ENCODE measurements at places on chromosomes 11 and 22.

- no peak for DNase-seq
Observed at GRCh38 chr11:61922539-61922938, 5.2 kb upstream of the RAB3IL1 start.

DNA sequence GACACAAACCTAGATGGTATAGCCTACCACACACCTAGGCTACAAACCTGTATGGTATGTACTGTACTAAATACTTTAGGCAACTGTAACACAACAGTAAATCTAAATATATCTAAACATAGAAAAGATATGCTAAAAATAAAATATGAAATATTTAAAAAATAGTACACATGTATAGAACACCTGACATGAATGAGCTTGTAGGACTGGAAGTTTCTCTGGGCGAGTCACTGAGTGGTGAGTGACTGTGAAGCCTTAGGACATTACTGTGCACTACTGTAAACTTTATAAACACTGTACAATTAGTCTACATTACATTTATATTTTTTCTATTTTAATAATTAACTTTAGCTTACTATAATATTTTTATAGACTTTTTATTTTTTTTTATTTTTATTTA, 1301.3 kb downstream of the FAM181B start:
- DNase-seq: no peak

- no peak for DNase-seq
Observed at GRCh38 chr22:49906071-49906798, 12.0 kb downstream of the ALG12 start.

DNA sequence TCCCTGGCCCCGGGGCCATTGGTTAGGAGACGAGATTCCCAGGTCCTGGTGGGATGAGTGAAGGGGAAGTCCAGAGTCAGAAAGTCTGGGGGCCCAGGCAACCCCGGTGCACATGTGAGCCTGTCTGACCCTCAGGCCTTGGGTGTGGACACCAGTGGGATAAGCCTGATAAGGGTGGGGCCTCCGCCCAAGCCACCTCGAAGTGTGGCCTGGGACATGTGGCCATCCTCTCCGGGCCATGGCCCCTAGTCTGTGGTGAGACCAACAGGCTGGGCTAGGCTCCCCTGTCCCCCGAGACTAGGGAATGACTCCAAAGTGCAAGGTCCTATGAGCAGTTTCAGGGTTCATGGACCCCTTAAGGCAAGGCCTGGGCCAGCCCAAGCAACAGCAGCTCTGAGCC, 6.3 kb downstream of the CABP7 start:
- DNase-seq: no peak

DNA sequence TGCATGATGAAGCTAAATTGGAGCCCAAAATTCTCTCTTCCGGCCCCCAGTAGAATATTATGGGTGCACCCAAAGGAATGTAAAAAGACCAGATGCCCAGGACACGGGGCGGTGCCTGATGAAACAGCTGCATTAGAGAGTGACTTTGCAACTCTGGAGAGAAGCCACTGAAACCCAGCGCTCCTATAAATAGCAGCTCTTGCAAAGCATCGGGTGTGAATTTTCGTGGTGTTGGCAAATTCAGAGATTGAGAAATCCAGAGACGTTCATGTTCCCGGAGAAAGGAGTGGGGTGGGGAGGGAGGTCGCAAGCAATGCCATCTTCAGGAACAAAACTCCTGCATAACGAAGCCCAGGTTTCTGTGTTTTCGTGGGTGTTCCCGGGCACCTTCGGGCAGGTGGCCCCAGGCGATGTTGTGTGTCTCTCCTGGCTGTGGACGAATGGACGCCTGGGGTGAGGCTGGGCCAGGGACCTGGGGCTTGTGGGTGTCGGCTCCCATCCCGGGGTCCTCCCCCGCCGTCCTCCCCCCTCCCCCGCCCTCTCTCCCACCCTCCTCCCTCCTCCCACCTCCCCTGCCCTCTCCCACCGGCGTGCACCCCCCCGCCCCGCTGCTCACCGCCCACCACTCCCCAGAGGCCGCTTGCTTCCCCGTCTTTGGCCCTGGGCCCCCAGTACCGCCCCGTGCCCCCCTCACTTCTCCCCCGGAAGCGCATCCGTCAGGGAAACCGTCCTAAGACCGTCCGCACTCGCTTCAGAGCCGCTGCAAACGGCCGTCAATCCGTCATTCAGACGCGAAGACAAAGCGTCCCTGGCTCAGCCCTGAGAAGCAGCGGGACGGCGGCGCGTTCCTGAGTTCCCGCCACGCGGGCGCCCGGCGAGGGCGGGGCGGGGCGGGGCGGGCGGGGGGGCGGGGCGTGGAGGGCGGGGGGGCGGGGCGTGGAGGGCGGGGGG, 26.7 kb upstream of the TOLLIP start:
- peak; percentile 25 for DNase-seq

GRCh38 chr11:116312570-116313391, 460.0 kb downstream of the BUD13 start:
- DNase-seq: peak; percentile 36

GRCh38 chr11:16815047-16815767, 76.8 kb downstream of the C11orf58 start:
- no peak for DNase-seq

DNA sequence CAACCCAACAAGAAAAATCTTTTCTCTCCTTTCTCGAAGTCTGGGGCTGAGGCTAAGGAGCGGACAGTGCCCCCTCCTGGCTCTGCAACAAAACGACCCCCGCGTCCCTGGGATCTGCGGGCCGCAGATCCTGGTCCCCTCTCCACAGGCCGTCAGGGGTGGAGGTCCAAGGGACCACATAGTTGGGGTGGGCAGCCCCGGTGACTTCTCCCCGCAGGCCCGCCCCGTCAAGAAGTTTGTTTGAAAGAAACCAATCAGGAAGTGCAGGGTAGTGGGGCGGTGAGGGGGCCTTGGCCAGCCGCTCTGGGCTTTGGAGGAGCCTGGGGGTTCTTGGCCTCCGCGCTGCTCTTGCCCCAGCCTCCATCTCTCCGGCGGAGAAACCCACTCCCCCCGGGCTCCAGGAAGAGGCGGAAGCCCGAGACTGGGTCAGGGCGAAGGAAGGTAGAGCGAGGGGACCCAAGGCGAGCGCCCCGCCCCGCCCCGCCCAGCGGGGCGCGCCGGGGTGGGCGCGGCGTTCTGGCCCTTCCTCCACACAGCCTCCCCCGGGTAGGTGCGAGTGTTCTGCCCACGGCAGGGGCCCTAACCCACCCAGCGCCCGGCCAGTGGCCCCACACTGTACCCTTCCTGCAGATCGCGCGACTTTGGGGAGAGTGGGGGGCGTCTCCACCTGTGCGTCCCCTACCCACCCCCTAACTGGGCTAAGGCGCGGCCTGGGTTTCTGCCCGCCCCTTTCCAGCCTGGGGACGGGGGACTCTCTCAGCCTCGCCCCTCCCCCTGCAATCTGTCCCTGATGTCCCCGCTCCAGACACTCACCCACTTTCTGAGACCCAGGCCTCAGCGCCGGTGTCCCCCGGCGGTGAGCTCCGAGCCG, 1.3 kb downstream of the TP53I11 start:
- DNase-seq: peak; percentile 33

- DNase-seq: no peak
Observed at GRCh38 chr22:41876275-41876674, 38.6 kb downstream of the SHISA8 start.
